Renal cortical epithelial cell (primary cell): ENCODE measurements at places on chromosomes 2 and 18.

DNA sequence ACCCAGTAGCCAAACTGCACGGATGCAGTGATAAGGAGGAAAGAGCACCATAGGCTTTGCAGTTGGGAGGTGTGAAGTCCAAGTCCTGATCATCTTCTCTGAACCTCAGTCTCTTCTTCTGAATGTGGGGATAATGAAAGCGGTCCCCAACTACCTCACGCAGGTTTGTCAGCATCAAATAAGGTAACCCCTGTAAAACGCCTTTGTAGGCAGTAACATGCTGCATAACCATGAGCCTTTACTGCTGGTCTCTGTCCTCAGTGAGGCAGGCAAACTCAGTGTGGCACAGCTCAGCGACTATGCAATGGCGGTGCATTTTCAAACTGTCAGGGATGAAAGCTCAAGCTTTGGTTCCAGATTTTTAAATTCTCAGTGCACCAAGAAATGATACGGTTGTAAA lies 46.1 kb downstream of the DNMT3A start:
- no peak for DNase-seq

GRCh38 chr18:59921384-59921891 lies 21.6 kb downstream of the PMAIP1 start:
- peak; percentile 71 for DNase-seq

DNA sequence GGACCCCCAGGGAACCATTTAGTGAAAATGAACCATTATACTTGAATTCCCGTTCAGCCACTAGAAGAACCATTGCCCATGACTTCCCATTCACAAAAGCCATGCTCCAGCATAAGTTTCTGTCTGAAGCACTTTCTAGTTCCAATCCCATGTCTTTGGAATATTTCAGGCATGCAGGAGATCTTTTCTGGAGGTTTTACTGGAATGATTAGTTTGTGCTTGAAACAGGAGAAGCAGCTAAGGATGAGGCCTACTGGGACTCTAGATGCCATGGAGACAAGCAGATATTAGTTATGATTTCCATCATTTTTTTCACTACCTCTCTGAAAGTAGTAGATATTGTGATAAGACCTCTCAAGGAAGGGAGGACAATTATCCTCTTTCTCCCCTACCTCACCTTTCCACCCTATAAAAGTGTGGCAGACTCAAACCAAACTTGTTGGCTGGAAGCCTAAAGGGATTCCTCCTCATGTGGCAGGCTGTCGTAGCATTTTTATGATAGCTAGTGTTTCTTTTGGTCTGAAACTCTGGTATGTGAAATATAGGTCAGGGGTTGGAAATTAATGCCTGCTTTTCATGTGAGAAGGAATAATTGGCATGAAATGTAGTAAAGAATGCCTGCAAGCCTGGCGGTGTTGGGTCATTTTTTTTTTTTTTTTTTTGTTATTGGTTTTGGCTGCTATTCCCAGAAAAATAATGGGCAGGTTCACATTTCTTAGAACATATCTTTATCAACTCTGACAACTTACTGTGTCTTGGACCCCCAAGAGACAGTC lies 29.3 kb upstream of the MMADHC start:
- DNase-seq, result no peak

DNA sequence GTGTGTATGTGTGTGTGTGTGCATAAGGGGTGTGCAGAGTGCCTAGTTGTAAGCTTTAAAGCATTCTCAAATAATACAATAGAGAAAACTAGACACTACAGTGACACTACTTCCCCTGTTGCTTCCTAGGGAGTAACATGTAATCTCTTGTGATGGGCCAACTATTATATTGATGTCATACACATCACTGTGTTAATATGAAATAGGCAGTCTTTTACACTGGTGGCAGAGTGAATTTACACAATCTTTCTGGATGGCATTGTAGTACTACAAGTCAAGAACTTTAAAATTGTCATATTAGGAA lies 488.0 kb upstream of the ZEB2 start:
- no peak for DNase-seq

DNA sequence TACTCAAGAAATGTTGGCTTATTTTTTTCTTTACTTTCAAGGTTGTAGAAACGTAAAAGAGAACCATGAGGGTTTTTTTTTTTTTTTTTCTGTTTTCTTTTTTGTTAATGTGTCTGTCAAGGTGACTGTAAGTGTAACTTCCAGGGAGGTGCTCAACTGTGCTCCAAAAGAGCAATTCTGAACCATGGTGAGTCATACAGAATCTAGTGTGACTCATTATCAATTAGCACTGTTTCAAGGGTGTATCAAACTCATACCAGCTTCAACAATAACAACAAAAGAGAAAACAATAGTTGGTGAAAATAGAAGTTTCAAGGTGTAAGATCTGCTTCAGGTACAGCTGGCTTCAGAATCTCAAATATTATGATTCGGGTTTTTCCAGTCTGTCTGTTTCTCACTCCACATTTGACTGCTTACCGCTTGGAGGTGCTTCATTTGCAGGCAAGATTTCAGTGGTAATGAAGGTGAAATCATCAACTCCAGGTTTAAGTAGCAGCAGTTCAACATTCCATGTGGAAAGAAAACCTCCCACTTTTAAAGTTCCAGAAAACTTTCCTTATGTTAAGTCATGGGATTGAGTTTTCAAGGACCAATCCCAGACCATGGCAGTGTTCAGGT lies 850.6 kb downstream of the CNTNAP5 start:
- peak; percentile 58 for DNase-seq

DNA sequence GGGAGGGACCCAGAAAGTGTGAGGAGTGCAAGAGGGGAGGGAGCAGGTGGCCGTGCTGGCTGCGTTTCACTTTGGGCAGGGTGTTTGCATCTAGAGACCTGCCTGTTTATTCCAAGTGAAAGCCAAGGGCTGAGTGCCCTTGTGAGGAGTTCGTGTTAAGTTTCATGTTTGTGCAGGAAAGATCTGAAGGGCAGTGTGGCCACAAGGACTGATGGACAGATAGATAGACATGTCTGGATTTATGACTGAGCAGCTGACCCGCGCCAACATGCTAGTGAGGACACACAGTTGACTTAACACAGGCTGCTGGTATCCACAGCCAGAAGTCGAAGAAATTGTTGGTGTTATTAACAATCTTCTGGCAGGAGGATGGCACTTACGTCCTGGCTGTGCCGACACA lies 387.6 kb upstream of the TNP1 start:
- no peak for DNase-seq

DNA sequence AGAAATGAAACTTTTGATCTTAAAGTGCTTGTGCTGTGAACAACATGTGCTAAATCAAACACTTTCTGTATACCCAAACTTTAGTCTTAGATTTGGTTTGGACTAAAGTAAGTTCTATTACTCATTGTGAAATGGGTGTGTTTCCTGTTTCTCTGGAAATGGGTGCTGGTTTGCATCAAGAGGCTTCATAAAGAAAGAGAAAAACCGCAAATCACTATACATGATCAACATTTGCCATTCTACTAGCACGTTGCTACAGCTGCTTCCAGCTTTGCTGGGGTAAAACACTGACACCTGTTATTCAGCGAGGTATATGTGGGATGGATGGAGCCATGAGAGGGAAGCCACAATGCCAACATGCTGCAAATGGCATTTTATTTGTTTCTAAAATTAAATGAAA lies 547.0 kb upstream of the ACVR2A start:
- DNase-seq, result no peak

DNA sequence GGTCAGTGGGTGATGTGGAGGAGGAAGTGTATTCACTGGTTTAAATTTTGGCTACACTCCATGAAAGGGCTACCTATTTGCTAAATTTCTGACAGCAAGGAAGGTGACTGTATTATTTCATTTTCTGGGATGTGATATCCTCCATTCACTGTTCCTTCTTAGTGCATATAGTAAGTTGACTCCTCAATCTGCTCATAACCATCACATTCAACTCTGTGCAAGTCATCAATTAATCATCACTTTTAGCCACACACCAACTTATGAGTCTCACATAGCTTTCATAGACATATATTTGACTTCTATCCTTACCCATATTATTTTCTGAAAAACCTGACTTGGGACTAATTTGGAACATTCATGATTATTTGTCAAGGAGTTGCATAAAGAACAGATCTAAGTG lies 16.9 kb downstream of the KLHL41 start:
- DNase-seq, result no peak

- DNase-seq, result no peak
Measured at GRCh38 chr2:126849991-126850535, 48.6 kb upstream of the TEX51 start.

DNA sequence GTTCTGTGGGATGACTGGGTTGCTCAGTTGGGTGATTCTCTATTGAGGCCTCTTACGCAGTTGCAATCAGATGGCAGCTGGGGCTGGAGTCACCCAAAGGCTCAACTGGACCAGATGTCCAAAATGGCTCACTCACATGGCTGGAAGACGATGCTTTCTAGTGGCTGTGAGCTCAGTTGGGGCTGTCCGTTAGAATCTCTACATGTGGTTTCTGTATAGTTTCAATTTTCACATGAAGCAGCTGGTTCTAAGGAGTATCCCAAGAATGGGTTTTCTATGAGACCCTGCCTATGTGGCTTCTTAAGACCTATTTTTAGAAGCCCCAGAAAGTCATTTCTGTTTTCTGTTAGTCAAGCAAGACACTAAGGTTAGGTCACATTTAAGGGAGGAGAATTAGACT lies 4.4 kb downstream of the XRCC5 start:
- DNase-seq, result no peak

GRCh38 chr2:219661197-219661954 lies 33.9 kb downstream of the SLC4A3 start:
- peak; percentile 85 for DNase-seq

DNA sequence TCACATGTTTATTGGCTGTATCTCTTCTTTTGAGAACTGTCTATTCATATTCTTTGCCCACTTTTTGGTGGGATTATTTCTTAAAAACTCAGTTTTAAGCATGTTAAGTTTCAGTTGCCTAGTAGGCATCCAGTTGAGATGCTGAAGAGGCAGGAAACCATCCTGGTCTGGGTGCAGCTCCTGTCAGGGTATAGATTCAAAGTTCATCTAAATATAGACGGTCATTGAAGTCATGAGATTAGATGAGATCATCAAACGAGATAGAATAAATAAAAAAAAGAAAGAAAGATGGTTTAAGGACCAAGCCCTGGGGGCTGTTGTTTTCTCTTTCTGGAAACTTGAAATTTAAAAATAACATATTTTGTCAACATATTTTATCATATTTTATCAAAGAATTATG lies 9.2 kb upstream of the DNAH7 start:
- DNase-seq, result no peak

DNA sequence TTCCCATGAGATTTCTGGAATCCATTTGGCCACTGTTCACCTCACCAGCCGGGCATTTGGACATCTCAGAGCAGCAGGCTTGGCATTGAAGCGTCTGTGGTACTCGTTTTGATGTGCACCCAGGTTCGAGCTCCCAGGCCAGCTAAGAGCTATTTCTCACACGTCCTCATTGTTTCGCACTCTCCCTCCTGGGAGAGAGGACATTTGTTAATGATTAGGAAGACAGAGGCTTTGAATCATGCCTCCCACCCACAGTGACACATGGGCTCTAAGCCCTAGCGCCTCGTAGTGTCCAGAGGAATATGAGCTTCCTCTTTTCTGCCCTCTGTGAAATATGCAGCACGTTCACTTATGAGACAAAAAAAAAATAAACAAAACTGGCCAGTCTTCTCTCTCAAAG lies 361.8 kb downstream of the RND3 start:
- DNase-seq, result peak; percentile 97

DNA sequence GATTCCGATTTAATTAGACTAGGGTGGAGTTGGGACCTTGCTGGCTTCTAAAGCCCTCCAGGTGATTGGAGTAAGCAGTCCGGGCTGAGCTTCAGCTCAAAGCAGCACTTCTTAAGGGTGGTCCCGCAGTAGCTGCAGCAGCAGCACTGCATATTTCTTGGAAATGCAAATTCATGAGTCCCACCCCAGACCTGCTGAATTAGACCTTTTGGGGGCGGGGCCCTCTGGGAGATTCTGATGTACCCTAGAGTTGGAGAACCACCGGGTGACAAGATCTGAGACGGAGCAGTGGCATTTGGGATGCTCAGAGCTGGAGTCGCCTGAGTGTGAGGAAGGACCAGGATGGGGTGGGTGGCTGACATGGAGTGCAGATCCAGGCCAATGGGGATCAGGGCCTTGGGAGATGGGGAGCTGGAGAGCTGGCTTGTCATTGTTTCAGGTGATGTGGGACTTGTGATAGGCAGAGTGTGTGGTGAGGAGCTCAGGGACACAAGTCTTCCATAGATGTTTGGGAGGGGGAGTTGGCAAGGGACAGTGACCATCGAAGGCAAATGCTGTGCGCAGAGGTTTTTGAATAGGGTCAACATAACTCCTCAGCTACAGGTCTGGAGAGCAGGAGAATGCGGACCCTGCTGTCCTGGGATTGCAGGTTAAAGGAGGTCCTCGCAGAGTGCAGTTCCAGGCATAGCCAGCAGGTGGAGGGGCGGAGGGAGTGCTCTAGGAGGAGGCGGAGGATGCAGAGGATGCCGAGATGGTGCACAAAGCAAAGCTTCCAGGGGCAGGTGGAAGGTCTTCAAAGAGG lies 130.9 kb upstream of the RAB12 start:
- DNase-seq, result peak; percentile 22

GRCh38 chr2:55051026-55051866 lies 995 bp upstream of the RTN4 start:
- DNase-seq, result peak; percentile 100

- DNase-seq, result peak; percentile 59
Measured at GRCh38 chr2:19651466-19651865, 250.3 kb downstream of the TTC32 start.

DNA sequence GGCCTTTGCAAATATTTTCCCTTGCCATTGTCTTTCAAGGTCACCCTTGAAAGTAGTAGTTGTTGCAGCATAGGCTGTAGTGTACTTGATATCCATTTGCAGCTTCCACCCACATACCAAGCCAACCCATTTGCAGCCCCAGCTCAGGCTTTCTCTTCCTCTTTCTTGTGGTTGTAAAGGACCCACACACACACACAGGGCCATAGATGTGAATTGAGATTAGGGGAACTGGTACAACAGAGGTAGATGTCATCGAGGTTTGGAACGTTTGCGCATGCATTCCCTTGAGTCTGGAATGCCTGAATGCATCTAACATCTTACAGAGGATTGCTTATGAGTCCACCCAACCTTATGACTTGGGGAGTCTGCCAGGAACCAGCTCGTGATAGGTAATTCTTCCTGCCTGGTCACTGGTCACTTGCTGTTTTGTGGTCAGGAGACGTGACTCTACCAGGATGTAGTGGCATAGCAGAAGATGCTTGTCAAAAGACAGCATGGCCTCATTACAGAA lies 91.9 kb downstream of the MRPS9 start:
- no peak for DNase-seq

- peak; percentile 98 for DNase-seq
Measured at GRCh38 chr2:181810823-181811695, 80.5 kb upstream of the ITPRID2 start.
